ENCODE measurements at places on chromosomes 2 and 18. TPM values are rescaled to one million over a fixed set of nuclear protein-coding genes. Genes with fewer than 3 reads are reported as not detected.

RAPGEF4 gene
- total RNA-seq, result 0.59 TPM

ANKAR gene
- total RNA-seq, result 14.1 TPM

ELOA2 gene
- total RNA-seq, result not detected

STON1 gene
- 15.6 TPM for total RNA-seq

TMEM37 gene
- 1.1 TPM for total RNA-seq

LDAH gene
- 17.4 TPM for total RNA-seq

CRACDL gene
- not detected for total RNA-seq

SPATA3 gene
- not detected for total RNA-seq

GBX2 gene
- not detected for total RNA-seq

ORMDL1 gene
- total RNA-seq, result 42.3 TPM

ITGB1BP1 gene
- 32.4 TPM for total RNA-seq

GAL3ST2 gene
- 0.36 TPM for total RNA-seq

CNRIP1 gene
- 46.3 TPM for total RNA-seq
